Stimulated activated CD8-positive, alpha-beta memory T cell treated with anti-CD3 and anti-CD28 coated beads, Interleukin-7, amount 100 ng/mL, for 1 hour (primary cell): ENCODE measurements at places on chromosomes 13 and 19.

GRCh38 chr13:74187564-74187963 is 53.4 kb upstream of the KLF12 start:
- DNase-seq = no peak

GRCh38 chr19:3573162-3573857 is 566 bp downstream of the HMG20B start:
- no peak for DNase-seq

GRCh38 chr13:27053210-27053884 is 118.3 kb downstream of the USP12 start:
- DNase-seq = no peak

DNA sequence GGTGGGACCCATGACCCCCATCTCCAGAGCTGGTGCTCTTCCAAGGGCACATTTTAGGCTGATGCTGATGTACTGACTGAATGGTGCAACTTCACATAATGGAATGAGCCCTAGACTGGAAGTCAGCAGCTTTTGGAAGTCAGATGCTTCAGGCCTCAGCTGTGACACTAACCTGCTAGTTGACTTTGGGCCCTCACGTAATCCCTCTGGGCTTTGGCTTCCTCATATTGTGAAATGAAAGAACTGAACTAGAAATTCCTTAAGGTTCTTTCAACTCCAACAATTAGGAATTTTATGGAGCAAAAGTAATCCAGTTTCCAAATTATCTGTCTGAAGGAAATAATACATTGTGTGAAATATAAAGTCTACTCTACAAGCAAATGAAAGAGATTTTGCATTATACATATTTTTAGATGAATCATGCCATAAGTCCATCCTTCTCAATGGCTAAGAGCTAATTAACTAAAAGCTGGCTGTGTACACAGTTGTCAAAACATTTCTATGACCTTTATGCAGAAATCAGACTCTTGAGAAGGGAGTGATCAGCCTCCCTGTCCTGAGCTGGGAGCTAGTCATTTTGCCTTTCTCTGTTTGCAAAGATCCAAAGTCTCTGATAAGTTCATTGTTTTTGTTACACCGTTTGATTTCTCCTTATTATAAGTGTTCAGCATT is 204.2 kb downstream of the DCLK1 start:
- no peak for DNase-seq

DNA sequence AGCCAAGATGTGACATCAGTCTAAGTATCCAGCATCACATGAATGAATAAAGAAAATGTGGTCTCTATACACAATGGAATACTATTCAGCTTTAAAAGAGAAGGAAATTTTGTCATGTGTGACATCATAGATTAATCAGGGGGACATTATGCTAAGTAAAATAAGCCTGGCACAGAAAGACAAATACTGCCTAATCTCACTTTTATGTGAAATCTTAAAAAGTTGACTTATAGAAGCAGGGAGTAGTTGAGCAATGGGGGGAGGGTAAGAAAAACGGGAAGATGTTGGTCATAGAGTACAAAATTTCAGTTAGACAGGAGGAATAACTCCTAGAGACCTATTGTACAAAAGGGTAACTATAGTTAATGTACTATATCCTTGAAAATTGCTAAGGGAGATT is 10.4 kb upstream of the LCP1 start:
- DNase-seq = no peak

DNA sequence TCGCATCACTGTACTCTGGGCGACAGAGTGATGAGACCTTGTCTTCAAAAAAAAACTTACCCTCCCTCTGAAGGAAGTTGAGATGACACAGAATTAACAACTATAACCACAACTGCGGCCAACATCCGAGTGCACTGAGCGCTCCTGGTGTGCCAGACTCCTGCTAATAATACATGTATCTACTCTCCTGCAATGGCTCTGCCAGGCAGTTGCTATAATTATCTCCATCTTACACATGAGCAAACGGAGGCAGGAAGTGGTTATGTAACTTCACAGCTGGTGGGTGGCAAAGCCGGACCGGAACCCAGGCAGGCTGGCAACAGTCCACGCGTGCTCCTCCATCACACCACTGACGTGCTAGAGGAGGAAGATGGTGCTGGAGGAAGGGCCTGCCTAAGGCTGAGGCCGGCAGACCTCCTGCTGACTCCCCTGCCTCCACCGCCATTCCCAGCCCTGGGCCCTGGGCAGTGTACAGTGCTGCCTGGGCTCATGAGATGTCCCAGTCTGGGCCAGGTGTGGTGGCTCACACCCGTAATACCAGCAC is 12.6 kb downstream of the XRCC1 start:
- DNase-seq = peak; percentile 59
